ENCODE measurements at places on chromosomes 1 and 21.

- no peak for DNase-seq
Measured at GRCh38 chr1:155134880-155135414, 705 bp upstream of the SLC50A1 start.

DNA sequence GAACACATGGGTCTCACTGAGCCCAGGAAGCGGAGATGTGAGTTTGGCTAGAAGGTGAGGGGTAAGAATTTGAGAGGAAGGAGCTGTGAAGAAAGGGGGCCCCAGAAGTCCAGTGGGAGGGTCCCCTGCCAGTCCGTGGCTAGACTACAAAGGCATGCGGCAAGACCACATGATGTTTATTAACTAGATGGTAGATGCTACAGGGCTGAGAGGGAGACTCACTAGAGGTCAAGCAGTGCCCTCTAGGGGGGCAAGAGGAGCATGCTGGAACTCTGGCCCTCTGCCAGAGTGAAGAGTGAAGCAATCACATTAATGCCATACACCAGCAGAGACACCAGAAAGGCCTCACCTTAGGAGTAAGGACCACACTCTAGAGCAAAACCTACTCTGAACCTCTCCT, 12.2 kb downstream of the KIAA0319L start:
- peak; percentile 27 for DNase-seq

GRCh38 chr1:246600579-246600978, 34.3 kb downstream of the CNST start:
- no peak for DNase-seq

DNA sequence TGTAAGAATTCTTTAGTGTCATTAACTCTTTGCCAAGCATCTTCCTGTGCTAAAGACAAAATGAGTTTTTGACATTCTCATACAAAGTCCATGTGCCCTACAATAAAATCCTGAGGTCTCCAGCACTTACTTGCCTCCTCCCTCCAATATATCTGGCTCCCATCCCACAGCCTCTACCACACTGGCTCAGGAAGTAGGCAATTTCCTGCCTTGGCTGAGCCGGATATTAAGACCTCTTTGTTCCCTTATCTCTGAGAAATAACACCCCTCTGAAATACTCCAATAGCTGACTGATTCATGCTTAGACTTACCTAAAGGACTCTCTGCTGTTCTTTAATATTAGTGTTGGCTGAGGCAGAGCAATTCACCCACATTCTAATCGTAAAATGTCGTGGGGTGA, 37.6 kb upstream of the GORAB start:
- DNase-seq, result no peak

DNA sequence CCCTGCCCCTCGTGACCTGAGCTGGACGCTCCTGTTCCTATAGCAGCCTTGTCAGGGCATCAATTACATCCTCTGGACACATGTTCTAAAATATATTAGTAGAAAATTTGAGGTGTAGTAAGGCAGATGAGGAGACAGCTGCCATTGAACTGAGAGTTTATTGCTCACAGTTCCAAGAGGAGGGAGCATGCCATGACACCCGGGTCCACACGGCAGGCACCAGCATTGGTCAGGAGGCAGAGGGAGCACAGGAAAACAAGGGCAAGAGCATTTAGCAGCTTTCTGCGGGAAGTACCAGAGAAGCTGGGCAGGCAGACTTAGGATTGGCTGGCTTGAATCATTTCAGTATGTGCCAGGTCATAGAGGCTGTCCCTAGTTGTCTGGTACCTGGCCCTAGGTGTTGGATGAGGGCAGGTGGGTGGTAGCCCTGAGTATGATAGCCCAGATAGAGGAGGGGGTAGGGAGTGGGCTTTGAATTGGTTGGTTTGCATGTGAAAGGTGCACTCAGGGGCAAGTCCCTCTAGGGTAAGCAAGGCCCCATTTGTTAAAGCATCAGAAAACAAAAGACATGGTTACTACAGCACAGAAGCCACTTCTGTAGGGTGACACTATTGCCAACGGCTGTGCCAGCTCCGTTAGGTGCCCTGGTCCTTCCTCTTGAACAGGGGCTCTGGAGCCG, 223.6 kb upstream of the RAB4A start:
- no peak for DNase-seq

DNA sequence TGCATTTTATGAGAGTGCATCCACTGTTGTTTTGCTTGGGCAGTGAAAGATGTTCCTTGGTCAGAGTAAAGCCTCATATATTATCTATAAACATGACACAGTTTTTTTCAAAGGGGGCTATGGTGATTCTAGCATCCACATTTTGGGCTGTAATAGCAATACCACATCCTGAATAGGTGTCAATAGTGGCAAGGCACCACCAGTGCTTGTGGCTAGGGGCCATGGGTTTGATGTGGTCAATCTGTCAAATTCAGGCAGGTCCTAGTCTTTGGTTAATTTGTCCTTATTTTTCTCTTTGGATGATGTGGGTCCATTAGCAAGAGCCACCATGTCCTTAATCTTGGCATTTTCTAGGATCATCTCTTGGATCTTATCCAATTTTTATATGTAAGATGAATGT, 13.1 kb downstream of the CD1E start:
- DNase-seq, result no peak

DNA sequence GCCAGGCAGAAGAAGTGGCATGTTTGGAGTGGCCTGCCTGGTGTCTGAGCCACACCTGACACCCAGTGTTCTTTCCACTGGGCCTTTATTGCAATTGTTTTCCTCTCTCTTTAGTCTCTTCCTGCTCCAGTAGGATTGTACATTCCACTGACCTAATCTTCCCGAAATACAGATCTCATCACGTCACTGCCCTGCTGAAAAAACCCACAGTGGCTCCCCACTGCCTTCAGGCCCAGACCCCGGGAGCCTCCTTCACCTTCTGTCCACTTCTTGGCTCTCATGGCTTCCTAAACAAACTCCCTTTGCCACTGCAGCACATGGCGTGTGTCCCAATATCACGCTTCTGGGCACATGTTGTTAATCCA, 25.3 kb upstream of the ATP5PO start:
- no peak for DNase-seq

DNA sequence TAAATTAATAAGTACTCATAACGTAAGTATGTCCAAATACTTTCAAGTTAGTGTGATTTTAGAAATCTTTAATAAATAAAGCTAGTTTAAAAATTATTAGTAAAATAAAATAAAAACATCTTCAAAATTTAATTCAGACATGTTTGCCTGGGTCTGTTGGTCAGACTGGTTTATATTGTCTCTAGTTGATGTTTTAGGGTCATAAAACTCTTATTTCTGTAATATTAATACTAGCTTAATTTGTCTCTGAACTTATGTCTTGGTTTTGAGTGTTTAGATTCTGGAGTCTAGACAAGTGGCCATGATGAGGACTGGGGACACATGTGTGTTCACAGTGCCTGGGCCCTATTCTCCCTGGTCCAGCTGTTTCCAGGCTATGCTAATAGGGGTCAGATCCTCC, 184.5 kb upstream of the TNR start:
- DNase-seq, result no peak

DNA sequence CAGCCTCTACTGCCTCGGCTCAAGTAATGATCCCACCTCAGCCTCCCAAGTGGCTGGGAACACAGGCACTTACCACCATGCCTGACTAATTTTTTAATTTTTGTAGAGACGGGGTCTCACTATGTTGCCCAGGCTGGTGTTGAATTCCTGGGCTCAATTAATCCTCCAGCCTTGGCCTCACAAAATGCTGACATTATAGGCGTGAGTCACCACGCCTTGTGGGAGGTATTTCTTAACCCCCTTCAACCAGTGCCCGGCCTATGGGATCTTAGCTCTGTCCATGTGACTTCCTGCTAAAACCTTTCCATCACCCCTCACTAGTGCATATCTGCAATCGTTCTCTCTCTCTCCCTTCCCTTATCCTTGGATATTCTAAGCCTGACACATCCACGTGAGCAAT, 86.4 kb downstream of the FOXD2 start:
- DNase-seq, result no peak

DNA sequence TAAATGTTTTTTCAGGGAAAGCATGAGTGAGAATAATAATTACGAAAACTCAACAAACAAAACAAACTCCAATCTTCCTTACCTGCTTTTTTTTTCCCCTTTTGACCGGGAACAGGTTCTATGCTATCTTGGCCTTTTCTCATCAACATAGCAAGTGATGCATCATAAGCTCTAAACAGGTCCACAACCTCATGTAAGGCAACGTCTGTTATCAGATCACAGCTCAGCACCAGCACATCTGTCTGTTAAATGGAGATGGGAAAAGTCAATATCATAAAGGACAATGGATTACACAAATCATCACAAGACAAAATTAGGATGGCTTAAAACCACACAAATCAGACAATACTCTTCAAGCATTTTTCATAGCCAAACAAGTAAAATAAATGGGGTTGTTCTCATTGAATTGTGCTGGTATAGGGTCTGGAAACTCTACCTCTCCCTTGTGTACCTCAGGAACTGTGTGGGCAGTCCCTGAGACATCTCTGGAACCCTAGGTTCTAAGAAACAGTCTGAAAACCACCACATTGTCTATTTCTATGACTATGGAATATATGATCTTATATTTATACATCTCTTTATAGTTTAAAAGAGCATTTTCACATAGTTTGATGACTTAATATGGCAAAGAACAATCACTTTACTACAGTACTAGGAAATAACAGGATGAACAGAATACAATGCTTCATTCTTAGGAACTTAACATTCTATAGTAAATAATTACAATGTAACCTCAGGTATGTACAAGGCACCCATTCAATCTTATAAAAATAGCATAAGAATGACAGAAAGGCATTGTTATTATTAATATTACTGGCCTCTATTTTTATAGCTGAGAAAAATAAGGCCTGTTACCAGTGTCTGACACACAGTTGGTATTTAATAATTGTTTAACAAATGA, 44.7 kb downstream of the EIF2B3 start:
- no peak for DNase-seq

- DNase-seq, result no peak
Measured at GRCh38 chr1:178098262-178098661, 4.4 kb downstream of the RASAL2 start.

DNA sequence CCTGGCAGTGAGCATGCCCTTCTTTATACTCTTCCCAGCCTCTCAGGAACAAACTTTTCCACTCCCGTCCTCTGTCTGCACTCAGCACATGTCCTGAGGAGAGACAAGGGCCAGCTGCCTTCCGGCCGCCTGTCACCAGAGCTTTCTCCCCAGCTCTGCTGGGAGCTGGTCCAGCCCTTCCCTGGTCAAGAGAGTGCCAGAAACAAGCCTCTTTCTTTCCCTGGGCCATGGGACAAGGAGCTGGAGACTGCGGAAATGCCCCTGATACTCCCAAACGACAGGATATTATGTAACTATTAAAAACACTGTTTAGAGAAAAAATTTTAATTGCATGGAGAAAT, 10.4 kb downstream of the LAMB3 start:
- no peak for DNase-seq

- no peak for DNase-seq
Measured at GRCh38 chr1:6471086-6471969, 5.4 kb upstream of the TNFRSF25 start.

DNA sequence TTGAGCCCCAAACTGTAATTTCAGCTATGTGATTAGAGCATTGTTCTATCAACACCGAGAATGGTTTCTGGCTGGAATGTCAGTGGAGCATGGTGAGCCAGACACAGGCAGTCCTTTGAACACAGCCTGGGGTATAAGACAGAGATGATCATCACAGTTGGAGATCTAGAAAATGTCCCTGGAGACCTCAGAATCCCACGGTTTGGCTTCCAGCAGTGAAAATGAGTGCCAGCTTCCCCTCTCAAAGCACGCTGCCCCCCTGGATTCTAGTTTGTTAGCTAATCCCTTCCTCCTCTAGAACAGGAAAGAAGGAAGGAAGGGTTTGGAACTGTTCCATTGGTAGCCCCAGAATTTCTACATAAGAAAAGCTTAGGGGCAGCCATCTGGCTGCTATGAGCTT, 59.9 kb upstream of the JAK1 start:
- no peak for DNase-seq

GRCh38 chr1:208511242-208511860, 267.2 kb upstream of the PLXNA2 start:
- DNase-seq, result no peak

DNA sequence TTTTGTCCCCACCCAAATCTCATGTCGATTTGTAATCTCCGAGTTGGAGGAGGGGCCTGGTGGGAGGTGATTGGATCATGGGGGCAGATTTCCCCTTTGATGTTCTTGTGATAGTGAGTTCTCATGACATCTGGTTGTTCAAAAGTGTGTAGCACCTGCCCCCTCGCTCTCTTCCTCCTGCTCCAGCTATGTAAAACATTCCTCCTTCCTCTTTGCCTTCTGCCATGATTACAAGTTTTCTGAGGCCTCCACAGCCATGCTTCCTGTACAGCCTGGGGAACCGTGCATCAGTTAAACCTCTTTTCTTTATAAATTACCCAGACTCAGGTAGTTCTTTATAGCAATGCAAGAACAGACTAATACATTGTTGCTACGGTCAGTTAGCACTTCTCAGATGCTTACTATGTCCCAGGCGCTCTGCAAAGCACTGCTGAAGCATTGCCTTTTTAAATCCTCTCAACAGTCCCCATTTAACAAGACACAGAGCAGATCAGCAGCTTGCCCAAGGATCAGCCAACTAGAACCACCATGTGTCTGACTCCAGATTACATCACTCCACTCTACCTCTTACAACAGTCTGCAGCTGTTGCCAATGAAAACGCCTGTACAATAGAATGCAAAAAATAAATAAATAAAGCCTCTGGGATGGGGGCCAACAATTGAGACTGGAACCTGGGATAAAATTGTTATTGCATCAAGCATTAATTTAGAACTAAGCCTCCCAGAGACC, 52.4 kb upstream of the USP1 start:
- peak; percentile 47 for DNase-seq

DNA sequence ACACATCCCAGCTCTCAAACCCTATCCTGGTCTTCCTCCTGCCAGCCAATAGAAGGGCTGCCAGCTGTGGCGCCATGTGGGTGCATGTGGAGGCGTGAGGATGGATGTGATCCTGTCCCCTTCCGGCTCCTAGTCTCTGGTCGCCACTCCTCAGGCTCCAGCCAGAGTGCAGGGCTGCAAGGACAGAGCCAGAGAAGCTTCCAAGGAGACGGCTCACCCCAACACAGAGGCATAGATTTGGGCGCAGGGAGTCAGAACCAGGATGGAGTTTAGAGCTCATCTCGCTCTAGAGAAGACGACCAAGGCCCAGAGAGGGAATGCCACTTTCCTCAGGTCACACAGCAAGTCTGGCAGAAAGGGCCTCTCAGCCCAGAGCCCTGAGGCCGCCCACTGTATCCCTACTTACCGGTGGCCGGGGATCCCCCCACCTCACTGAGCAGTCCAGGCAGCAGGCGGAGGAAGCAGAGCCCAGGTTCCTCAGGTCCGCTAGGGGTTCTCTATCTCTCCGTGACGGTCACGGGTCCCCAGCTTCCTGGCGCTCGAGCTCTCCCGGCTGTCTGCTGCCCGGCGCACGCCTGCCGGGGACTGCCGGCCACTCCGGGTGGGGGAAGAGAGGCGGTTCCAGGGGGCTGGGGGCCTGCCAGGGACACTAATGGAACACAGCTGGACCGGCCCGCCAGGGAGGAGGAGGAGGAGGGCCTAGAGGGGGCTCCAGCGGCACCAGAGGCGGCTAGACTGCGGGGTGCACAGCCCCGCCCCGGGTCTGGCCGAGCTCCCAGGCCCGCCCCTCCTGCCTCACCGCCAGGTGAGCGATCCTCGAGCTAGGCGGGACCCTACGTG, at the start of gene COL16A1:
COL16A1 (minus strand) TSS at position 587 of the 840 bp plus-strand sequence. CDS start 1,824 bp downstream, outside the sequence.
- DNase-seq, result no peak

All from NCI-H1436 (cell line).